ENCODE measurements at places on chromosomes 12 and 14.

DNA sequence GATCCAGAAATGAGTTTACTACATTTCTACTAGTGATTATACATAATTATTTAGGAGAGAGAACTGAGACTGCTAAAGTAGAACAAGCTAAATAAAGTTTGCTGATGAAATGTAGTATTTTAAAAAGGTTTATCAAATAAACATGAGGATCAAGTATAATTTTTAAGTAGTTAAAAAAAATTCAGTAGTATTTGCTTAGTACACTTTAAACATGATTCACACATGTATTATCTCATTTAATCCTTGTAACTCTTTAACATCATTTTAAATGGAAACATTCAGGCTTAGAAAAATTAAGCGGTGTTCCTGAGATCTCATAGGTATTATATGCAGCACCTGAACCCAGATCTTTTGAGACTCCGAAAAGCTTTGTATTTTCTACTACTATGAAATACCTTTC lies 8.7 kb downstream of the SNW1 start:
- DNase-seq, result no peak

DNA sequence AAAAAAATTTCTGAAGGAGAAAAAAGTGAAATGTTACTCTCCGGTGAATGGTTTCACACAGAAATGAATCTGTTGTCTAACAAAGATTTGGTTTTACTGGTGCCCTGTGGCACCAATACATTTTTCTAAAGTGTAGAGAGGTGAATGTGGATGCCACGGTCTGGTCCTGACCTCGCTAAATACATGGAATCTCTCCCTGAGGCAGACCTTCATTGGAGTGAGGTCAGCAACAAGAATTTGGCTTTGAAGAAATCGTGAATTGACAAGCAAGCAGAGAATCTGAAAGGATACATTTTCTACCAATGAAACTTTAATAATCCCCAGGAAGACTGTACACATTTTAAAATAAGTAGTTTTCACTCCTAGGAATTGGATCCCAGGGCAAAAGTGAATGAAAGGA lies 81.2 kb upstream of the OTOGL start:
- DNase-seq, result no peak

DNA sequence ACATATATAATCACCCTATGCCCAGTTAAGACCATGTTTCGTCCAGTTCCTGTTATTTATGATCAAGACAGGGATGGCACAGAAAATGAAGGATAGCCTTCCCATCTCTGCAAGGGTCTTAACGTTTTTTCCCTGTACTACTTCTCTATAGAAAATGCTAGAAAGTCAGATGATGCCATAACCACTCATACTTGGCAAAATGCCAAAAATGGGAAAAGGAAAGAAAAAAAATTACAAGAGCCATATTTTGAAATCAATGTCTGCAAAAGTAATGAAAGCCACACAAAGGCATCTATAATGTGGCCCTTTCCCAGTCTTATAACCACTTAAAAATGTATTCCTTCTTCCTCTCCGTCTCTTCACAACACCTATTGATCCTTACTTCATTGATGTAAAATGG lies 1.8 kb upstream of the MYL6B start:
- DNase-seq, result no peak

DNA sequence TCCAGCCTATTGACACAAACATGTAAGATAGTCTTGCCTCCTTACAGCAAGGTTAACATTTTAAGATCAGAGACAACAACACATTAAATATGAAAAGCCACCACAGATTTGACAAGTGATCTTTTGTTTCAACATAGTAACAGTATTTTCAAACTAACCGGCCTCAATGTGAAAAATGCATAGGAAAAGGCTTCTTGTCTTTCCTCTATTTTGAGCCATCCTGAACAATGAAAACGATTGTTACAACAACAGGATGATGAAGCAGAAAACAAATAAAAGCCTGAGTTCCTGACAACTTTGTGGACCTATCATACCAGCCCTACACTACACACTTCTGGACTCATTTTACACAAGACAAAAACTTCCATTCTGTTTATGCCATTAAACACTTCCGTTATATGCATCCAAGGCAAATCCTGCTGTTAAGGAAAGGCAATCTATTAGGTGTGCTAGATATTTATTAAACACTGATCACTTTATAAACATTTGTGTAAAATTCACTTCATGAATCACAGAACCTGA lies 37.3 kb downstream of the BAZ1A start:
- DNase-seq, result no peak

DNA sequence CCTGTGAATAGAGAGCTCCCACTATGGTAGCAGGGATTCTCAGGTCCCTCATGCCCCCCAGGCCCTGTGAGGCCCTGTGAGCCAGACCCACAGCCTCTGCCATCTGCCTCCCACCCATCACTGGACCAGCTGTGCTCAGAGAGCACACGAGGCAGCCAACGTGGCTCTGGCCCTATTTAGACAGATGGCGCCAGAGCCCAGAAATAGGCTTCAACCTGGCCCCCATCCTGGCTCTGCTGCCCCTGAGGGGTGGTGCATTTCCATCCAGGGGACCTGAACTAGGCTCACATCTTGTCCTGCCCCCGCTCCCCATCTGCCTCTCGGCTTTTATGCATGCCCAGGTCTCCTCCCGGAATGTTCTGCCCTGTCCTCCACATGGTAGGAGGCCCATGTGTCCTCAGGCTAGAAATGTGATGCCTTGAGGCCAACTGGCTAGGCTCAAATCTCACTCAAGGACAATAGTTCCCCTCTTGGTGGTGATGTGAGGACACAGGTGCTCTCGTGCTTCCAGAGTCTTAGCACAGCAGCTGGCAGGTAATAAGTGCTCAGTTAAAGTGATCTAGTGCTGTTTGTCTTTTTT lies 18.9 kb downstream of the TMEM63C start:
- DNase-seq, result no peak

GRCh38 chr14:101255765-101256125 lies 305.6 kb upstream of the DIO3 start:
- no peak for DNase-seq

DNA sequence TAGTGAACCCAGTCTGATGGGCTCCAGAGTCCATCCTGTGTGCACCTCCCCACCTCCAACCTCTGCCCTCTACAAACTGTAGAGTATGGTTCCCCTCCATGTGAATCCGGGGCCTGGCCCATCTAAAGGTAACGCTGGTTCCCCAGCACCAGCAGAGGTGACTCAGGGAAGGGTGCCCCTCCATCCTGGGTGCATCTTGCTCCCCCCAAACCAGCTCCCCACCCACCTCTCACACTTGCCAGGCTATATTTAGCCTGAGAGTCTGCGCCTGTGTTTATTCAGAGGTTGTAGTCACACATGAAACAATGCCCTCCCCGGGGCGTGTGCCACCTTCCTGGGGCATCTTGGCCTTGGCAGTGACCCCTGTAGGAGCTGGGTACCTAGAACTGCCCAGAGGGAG lies 26.2 kb downstream of the RASAL1 start:
- DNase-seq, result no peak

- no peak for DNase-seq
These were observed 51.2 kb upstream of the KCNH3 start for GRCh38 chr12:49487605-49488004.

DNA sequence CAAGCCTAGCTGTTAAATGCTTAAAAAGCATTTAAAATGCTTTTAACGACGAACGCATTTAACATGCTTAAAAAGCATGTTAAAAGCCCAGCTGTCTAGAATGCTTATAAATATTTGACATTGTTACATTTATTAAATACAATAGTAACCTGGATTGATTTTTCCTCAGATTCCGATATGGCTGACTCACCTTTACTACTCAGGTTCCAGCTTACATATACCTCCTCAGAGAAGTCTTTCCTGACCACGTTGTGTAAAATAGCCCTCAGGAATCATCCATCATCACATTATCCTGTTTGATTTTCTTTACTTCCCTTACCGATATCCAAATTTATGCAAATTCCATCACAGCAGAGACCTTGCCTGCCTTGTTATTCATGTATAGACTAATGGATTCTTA lies 51.4 kb downstream of the SLC41A2 start:
- DNase-seq, result no peak

DNA sequence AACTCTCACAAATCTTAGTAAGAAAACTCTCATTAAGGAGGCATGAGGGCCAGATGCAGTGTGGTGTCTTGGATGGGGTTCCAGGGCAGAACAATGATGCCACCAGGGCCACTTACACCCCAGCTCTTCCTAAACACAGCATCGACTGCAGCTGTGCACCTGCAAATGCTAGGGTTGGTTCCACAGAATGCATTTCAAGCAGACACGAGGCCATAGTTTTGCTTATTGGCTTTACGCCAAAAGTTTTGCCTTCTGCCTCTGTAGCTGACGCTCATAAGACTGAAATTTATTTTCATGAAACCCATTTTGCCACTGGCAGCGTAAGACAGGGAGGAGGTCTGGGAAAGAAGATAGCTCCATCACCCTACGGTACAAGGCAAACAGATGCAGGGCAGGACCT lies 179.0 kb downstream of the RIMBP2 start:
- DNase-seq, result no peak

Data from hepatic stellate cell (primary cell).